NCI-H460 (cell line): ENCODE measurements at places on chromosomes 4 and X. TPM values are rescaled to one million over a fixed set of nuclear protein-coding genes. Genes with fewer than 3 reads are reported as not detected.

DNA sequence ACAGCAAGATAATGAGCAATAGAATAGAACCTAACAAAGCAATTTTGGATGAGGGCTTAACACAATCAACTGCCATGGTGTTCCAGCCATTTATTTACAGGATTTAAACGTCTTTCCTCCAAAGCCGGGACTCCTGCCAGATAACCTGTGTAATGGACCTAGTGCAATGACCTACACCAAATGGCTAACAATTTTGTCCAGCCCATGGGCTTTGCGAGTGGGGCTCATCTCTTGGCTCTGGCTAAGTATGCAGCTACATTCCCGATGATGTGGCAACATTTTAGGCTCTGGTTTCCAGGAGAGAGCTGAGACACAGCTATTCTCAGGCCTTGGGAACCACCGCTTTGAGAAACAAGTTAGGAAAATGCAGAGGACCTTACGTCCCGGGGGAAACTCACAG lies 822.3 kb upstream of the FTHL17 start:
- DNase-seq, result no peak

GRCh38 chr4:156779042-156779441 lies 192.6 kb downstream of the PDGFC start:
- no peak for DNase-seq

- DNase-seq, result no peak
Measured at GRCh38 chrX:119726900-119727555, 31.4 kb upstream of the SOWAHD start.

DNA sequence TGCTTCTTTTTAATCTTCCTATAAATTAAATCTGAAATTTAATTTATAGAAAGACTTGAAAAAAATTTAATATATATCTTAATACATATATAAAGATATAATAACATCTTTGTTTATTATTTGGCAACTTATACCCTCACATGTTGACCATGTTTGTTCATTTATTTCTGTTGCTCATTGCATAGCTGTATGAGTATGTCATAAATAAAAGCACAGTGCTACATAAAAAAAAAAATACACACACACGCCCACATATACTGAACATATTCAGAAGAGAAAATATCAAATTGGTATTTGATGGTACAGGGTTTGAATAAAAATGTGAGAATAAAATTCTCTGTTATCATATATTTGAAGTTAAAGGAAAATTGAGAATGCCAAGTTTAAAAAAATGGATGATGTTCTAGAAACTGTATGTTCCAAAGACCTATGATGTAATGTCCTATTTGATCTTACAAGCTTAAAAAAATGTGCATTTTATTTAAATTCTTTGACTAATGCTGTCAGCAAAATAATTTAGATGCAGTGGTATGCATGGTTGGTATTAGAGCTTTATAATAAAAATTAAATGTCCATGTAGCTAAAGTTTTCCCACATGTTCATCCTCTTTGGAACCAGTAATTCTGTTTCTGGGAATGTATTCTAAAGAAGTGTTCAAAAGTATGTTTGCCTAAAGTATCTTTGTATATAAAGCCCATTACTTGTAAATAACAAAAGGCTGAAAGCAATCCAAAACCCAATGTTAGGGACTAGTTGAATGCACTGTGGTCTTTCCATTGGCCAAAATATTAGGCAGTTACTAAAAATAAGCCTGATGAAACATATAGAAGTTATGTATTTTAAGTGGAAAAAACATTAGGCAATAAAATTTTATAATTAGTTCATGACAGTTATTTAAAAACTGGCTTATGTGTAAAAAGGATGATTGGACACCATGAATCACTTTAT lies 12.9 kb downstream of the TMEM184C start:
- DNase-seq, result no peak

DNA sequence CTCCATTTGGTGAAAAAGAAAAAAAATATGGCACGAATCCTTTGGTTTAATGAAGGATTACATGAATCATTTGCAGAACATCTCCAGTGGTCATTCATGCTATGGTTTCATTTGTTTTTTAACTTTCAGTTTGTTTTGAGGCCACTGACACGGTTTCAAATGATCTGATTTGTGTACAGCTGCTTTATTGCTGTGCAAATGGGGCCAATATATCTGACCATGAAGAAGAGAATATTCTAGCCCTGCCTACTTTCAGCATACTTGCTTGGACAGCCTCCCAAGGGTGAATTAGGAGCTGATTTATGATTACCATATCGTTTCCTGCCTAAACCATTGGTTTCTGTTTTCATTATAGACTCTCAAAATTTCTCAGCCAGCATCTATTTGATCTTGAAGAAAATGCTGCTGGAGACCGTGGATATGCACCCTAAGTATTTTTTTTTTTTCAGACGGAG lies 30.7 kb downstream of the SPARCL1 start:
- no peak for DNase-seq

DNA sequence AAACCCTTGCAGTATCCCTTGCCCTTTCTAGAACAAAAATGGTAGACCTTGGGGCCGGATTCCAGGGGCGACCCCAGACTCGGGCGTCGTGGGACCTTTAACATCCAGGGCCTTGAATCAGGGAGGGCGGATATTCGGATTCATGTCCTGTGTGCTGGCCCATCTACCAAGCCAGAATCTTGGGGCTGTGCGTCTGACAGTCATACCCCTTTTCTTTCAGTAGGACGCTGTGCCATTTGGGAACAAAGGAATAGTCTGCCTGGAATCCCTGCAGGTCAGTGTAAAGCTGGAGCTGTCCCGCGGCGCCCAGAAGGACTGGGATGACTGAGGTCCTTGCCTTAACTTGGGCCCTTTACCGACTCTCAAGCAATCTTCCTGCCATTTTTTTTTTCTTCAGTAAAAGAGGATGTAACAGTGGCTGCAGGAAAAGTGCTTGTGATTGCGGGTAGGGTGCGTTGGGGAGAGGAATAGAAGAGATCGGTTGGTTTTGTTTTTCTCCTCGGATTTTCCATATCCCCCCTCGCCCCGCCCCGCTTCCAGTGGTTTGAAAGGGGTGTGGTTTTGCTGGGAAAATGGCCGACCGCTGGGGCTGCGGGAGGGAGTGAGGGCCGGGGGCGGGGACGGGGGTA lies 518 bp downstream of the ARMCX1 start:
- DNase-seq, result no peak

DNA sequence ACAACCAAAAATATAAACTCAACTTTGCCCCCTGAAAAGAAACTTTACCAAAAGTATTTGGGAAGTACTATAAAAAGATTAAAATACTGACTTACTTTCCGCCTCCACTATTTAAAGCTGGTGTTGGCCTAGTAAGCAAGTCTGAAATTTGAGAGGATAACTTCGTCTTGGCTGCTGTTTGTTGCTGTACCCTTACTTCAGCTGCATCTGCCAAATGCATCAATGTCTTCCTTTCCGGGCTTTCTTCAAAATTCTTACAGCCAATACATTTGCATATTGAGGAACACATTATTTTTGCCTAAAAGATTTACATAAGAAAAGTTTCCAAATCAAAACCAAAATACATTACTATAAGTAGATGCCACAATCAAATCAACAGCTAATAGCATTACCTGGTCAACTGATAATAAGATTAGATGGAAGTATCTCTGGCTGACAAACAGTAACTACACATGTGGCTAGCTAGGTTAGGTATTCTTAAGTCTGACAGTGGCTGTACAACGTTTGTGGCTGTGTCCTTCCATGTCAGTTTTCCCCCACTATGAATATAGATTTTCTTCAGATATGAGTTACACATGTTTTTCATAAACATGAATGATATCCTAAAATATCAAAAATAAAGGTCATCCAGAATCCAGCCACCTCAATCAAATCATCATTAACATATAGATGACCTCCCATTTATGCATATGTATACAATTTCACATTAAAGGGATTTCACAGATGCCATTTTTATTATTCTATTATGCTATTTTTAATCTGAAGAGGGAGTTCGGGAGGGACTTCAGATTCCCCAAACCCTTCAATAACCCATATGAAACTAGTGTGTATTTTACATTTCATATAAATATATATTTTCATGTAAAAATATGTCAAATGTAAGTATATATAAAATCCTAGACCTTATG lies 30.6 kb downstream of the THAP9 start:
- no peak for DNase-seq

GRCh38 chr4:20356565-20356964 lies 104.9 kb downstream of the SLIT2 start:
- DNase-seq, result no peak

DNA sequence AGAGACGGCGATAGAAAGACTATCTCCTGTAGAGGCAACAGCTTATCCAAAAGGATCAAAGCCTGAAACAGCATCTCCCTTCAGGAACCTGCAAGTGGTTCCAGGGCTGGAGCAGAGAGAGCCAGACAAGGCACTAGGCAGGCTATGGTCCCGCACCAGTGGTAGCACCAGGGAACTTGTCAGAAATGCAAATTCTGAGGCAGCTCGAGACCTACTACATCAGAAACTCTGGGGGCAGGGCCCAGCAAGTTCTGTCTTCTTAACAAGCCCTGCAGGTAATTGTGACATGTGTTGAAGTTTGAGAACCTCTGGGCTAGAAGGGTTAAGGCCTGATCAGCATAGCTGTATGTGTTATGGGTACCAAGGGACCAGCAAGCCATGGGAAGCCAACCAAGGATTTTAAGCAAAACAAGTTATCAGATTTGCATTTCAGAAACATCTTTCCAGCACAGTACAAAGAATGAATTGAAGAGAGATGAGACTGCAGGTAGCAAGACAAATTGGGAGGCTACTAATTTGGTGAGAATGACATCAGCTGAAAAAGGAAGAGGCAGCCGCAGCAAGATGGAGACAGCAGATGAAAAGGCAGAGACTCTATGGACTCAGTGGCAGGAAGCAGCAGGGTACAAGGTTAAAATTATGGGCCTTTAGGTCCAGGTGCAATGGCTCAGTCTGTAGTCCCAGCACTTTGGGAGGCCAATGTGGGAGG lies 139.7 kb downstream of the TSPAN5 start:
- no peak for DNase-seq

- DNase-seq, result no peak
Measured at GRCh38 chr4:159204566-159204965, 101.7 kb downstream of the RAPGEF2 start.

DNA sequence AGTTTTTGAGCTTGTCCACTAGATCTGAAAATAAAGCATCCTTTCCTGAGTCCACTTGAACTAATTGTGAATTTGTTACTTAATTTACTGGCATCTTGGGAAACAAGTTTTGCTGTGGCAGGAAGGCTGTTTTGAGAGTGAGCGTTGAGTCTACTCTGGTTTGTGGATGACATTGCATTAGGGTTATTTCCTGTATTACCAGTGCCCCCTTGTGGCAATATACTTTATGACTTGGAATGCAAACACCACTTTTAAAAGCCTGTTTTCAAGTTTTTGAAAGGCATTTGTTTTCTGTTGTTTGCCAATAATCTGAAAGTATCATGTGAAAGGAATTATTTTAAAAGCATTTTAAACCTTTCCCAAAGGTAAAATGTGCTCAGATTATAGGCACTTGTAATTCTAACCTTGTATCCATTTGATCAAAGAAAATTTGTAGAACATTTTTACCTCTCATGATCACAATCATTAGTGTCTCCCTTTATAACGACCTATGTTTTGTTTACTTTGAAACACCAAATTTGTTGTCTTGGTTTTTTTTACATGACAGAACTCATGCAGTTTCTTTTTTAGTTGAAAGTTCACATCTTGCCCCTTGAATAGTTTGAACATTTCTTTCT lies 18.0 kb upstream of the CYP2U1 start:
- peak; percentile 49 for DNase-seq

DNA sequence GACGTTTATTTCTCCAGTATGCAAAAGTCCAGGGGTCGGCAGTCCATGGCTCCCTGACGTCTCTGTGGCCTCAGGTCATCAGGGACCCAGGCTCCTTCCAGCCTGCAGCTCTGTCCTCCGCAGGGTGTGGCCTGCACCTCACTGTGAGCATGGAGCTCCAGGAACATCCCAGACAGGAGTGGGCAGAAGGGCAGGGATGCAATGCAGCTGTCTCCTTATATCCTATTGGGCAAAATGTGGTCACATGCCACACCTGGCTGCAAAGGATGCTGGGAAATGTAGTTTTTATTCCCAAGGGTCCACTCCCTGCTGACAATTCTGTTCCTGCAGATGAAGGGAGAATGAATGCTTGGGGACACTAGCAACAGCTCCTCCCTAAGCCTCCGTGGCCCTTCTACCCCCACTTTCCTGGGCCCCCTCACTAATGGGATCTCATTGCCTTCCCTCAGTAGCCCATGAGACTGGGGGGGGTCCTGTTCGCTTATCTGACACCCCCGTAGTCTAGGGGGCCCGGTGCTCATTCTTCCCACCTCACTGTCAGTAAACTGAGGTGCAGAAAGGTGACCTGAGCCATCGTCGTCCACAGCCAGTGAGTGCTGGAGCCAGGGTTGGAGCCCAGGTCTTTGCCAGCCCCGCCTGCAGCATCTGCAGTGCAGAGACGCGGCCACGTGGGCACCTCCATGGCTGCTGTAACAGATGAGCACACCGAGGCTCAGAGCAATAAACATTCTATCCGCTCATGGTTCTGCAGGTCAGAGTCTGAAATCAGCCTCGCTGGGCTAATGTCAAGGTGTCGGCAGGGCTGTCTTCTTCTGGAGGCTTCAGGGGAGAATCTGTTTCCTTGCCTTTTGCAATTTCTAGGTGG lies 5.9 kb upstream of the GRPEL1 start:
- peak; percentile 38 for DNase-seq

DNA sequence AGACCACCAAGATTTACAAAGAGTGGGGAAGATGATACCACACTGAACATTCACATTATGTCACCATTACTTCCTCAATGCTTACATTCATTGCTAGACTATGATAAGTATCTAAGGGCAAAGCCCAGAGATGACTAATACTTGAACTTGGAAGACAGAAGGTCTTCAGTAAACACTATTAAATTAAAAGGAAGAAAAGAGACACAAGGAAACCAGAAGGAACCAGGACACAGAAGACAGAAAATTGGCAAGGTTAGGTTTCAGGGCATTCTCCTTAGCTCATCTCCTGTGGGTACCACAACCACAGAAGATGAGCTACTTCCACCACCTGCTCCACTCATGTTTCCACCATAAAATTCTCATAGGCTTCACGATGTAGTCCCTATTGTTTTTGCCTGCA lies 64.9 kb downstream of the NLGN4X start:
- no peak for DNase-seq

DNA sequence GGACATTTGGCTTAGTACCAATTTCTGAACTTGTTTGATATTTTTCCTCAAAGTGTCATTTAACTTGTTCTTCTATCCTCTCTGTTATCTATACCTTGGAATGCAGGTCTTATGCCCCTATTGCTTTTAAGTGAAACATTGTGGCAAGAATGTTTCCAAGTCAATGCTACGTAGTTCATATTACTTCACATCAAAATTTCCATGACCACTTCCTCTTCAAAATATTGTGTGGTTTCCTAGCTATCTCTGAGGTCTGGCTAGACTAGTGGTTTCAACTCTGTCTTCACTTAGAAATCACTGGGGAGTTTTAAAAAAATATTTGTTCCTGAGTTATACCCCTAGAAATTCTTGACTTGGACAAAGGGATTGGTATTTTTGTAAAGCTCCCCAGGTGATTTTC lies 20.2 kb upstream of the RASGEF1B start:
- no peak for DNase-seq

- DNase-seq, result peak; percentile 67
Measured at GRCh38 chr4:123564758-123565346, 168.3 kb downstream of the SPRY1 start.

- no peak for DNase-seq
Measured at GRCh38 chrX:80207327-80207726, 192.8 kb downstream of the TBX22 start.

GRCh38 chr4:88457307-88458103 lies 586 bp downstream of the HERC5 start:
- DNase-seq, result no peak

Gene AFM
- not detected in 2 replicates for total RNA-seq

Gene MAOA
- 17.6 and 18.2 TPM in 2 replicates for total RNA-seq

Gene DACH2
- total RNA-seq, result 0.02 TPM in 1 of 2 replicates, not detected in the other

Gene PHKA1
- total RNA-seq, result 24.7 and 29.1 TPM in 2 replicates

Gene TMPRSS11D
- not detected in 2 replicates for total RNA-seq
